ENCODE measurements at places on chromosomes 12 and 14. TPM values are rescaled to one million over a fixed set of nuclear protein-coding genes. Genes with fewer than 3 reads are reported as not detected.

DNA sequence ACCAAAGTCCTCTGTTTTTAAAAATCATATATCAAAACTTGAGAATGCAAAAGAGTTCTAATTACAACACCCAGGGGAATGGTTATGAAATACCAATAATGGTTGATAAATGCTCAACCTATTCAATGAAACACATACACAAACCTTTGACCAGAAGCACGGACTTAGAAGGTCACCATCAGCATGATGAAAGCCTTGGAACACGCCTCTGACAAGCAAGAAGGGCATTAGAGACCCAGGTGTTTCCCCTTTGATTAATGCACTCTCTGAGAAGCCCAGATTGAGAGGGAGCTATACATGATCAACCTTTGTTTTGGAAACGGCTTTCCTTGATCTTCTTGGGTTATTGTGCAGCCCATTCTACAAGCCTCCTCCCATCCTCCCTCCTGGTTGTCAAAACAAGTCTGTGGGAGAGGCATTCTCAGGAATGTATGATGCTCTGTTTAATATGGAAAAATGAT is 69.0 kb downstream of the ZFP36L1 start:
- no peaks in the 10 kb centered on the region for H3K36me3 ChIP-seq
- DNase-seq = no peak
- peaks cover 13% of the 10 kb centered on the region for H3K4me1 ChIP-seq
- no peak overlapping the region for H3K4me3 ChIP-seq

The BCL2L14 gene
- not detected for total RNA-seq

- H3K4me1 ChIP-seq = peaks cover 11% of the 10 kb centered on the region
- no peaks in the 10 kb centered on the region for H3K36me3 ChIP-seq
- DNase-seq = no peak
- no peaks in the 10 kb centered on the region for H3K27me3 ChIP-seq
- H3K27ac ChIP-seq = no peak overlapping the region
- H3K4me3 ChIP-seq = no peak overlapping the region
Measured at GRCh38 chr12:52689936-52690335, 9.7 kb upstream of the KRT1 start.

- no peak overlapping the region for H3K27ac ChIP-seq
- H3K4me3 ChIP-seq = no peak overlapping the region
- no peaks in the 10 kb centered on the region for H3K27me3 ChIP-seq
- no peaks in the 10 kb centered on the region for H3K4me1 ChIP-seq
- no peaks in the 10 kb centered on the region for H3K36me3 ChIP-seq
Measured at GRCh38 chr14:82134411-82134810, 600.8 kb upstream of the SEL1L start.

The ZFYVE1 gene
- 19.2 TPM for total RNA-seq

- H3K27ac ChIP-seq = no peak overlapping the region
- no peak for DNase-seq
- H3K4me3 ChIP-seq = no peak overlapping the region
- H3K4me1 ChIP-seq = no peaks in the 10 kb centered on the region
- H3K27me3 ChIP-seq = no peaks in the 10 kb centered on the region
Measured at GRCh38 chr12:96015672-96016071, 19.5 kb upstream of the HAL start.

GRCh38 chr12:54257332-54257731 is 22.6 kb downstream of the CBX5 start:
- no peak for DNase-seq
- no peak overlapping the region for H3K27ac ChIP-seq
- no peaks in the 10 kb centered on the region for H3K36me3 ChIP-seq
- H3K27me3 ChIP-seq = no peaks in the 10 kb centered on the region

DNA sequence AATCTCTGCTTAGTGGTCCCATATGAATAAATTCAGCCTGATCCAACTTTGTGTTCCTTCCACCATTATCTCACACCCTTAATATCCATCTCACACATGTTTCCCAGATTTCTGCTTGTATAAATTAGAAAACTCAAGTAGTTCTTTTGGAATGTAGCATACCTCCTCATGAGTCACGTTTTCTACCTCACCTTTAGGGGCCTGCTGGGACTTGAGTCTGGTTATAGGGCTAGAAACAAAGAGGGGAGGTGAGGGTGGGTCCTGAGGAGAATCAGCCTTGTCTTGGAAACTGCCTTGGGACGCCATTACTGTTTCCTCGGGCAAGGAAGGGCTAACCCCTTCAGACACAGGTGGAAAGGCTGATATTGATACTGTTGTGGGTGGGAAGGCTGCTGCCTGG is 51.1 kb downstream of the EMP1 start:
- DNase-seq = no peak
- no peaks in the 10 kb centered on the region for H3K27me3 ChIP-seq
- no peaks in the 10 kb centered on the region for H3K4me1 ChIP-seq
- no peaks in the 10 kb centered on the region for H3K36me3 ChIP-seq
- no peak overlapping the region for H3K27ac ChIP-seq

DNA sequence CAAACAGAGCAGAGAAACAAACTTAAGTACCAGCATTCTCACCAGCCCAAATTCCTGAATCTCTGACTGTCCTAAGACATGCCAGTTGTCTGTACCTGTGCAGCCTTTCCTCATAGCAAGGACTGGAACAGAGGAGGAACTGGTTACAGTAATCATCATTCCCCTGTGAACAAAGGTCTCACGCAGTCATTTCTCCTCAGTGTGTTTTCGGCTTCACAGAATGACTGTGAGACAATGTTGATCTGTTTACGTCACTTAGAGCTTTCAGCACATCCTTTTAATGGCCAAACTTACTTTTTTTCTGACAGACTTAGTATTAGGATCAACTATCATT is 169.0 kb downstream of the FBXL14 start:
- no peak overlapping the region for H3K27ac ChIP-seq
- DNase-seq = no peak
- H3K27me3 ChIP-seq = no peaks in the 10 kb centered on the region

- H3K27me3 ChIP-seq = no peaks in the 10 kb centered on the region
- no peak overlapping the region for H3K4me3 ChIP-seq
- H3K27ac ChIP-seq = no peak overlapping the region
- H3K36me3 ChIP-seq = no peaks in the 10 kb centered on the region
- no peaks in the 10 kb centered on the region for H3K4me1 ChIP-seq
Measured at GRCh38 chr12:72546106-72546505, 273.9 kb downstream of the TRHDE start.

DNA sequence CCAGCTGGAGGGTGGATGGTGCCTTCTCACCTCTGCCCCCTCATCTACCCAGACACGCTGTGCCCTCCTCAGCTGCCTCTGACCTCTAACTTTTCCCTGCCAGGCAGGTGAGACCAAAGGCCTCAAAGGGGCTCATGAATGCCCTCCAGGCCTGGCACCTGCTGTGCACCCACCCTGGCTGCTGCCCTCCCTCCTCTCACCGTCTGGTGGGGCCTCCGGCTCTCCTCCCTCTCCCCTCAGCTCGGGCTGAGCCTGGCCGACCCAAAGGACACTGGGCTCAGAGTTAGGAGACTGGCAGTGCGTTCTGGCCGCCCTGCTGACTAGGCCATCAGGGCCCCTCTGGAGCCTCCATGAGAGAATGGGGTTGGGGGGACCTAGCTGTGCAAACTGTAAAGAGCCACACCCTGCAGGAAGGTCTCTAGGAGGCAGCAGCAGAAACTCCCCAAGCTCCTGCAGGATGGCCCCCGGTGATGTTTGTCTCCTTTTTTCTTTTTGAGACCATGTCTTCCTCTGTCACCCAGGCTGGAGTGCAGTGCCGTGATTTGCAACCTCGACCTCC is 40.3 kb upstream of the PPP1R13B start:
- H3K36me3 ChIP-seq = no peaks in the 10 kb centered on the region
- DNase-seq = no peak
- H3K27ac ChIP-seq = no peak overlapping the region
- H3K4me1 ChIP-seq = peaks cover 4% of the 10 kb centered on the region

DNA sequence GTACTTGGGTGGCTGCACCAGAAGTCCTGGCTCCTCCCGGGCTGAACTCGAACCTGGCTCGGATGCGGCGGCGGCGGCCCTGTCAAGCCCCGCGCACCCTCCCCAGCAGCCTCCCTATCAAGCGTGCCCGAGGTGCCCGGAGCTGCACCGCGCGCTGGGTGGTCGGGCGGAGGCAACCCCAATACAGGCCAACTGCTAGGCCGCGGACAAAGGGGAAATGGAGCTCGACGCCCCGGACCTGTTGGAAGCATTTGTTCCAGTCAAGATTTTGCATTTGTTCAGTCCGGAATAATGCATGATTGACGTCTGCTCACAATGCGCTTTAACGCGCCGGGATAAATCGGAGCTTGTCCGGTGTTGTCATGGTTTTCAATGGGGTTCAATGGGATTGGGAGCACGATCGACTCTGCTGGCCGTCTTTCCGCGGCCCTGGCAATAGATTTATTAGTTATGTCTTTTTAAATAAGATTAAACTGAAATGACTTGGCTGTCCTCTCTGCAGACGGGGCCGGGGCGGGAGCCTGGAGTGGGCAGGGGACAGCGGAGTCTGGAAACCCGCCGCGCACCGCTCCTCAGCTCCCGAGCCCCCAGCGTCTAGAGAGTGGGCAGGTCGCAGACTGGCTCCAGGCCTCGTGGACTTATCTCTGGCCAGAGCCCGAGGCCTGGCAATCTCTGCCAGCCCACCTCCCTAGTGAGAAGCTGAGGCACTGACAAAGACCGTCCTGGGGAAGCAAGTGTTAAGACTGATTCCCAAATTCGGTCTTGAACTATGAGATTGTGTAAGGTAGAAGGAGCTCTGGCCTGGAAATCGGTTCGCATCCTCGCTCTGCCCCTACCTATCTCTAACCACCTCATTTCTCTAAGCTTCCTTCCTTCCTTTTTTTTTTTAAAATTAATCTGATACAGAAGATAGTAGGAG is 1.7 kb upstream of the NKX2-8 start:
- DNase-seq = no peak
- H3K36me3 ChIP-seq = no peaks in the 10 kb centered on the region
- H3K27me3 ChIP-seq = no peaks in the 10 kb centered on the region
- no peak overlapping the region for H3K4me3 ChIP-seq

GRCh38 chr12:14257303-14257733 is 108.2 kb upstream of the ATF7IP start:
- H3K4me1 ChIP-seq = peaks cover 56% of the 10 kb centered on the region
- no peaks in the 10 kb centered on the region for H3K27me3 ChIP-seq
- no peak for DNase-seq

GRCh38 chr12:85927166-85927565 is 53.1 kb downstream of the NTS start:
- H3K36me3 ChIP-seq = no peaks in the 10 kb centered on the region
- no peaks in the 10 kb centered on the region for H3K27me3 ChIP-seq
- no peaks in the 10 kb centered on the region for H3K4me1 ChIP-seq
- no peak overlapping the region for H3K27ac ChIP-seq

DNA sequence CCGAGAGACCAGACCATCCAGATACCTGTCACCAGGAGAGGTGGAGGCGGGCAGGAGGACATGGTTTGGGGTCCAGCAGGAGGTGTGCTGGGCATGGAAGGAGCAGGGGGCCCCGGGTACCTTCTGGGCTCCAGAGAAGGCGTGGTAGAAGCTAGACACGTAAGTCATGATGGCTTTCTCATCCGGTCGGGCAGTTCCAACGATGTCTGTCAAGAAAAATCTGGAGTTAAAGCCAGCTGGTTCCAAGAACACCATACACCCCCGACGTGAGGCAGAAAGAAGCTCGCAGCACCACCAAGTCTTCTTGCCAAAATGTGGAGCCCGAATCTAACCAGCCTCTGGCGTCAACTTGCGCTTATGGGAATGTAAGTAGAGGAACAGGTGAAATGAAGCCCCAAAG is 76.7 kb downstream of the ACTN1 start:
- H3K36me3 ChIP-seq = peaks cover 5% of the 10 kb centered on the region
- no peaks in the 10 kb centered on the region for H3K27me3 ChIP-seq
- H3K4me1 ChIP-seq = no peaks in the 10 kb centered on the region
- no peak overlapping the region for H3K4me3 ChIP-seq
- DNase-seq = no peak
- H3K27ac ChIP-seq = no peak overlapping the region

The ATP5F1B gene
- total RNA-seq = 405 TPM

DNA sequence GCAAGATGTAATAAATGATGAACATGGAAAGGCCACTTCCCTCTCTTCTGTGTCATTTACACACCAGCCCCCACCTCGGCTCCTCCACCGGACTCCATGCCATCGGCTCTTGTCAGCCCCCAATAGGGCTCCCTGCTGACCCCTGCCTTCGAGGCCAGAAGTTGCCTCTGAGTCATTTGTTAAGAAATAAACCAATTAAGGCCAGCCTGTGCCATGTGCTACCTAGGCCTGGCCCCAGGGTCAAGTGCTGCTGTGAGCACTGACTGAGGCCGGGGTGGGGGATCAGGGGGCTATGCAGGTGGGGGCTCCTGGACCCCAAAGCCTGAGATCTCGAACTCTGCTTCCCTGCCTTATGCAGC is 53.2 kb downstream of the TESC start:
- no peak for DNase-seq
- no peaks in the 10 kb centered on the region for H3K27me3 ChIP-seq
- H3K36me3 ChIP-seq = no peaks in the 10 kb centered on the region
- no peaks in the 10 kb centered on the region for H3K4me1 ChIP-seq

DNA sequence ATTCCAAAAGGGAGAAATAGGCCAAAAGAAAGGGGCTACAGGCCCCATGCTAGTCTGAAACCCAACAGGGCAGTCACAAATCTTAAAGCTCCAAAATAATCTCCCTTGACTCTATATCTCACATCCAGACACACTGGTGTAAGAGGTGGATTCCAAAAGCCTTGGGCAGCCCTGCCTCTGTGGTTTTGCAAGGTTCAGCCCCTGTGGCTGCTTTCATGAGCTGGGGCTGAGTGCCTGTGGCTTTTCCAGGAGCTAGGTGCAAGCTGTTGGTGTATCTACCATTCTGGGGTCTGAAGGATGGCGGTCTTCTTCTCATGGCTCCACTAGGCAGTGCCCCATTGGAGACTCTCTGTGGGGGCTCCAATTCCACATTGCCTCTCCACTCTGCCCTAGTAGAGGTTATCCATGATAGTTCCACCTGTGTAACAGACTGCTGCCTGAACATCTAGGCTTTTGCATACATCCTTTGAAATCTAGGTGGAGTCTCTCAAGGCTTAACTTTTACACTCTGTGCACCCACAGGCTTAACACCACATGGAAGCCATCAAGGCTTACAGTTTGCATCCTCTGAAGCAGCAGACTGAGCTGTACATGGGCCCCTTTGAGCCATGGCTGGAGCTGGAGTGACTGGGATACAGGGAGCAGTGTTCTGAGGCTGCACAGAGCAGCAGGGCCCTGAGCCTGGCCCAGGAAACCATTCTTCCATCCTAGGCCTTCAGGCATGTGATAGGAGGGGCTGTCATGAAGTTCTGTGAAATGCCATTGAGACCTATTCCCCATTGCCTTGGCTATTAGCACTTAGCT is 66.5 kb upstream of the ABCD2 start:
- H3K27me3 ChIP-seq = no peaks in the 10 kb centered on the region
- no peak for DNase-seq
- no peaks in the 10 kb centered on the region for H3K36me3 ChIP-seq
- no peak overlapping the region for H3K27ac ChIP-seq
- H3K4me3 ChIP-seq = no peak overlapping the region
- no peaks in the 10 kb centered on the region for H3K4me1 ChIP-seq
